Brain microvascular endothelial cell (primary cell): ENCODE measurements at places on chromosomes 5 and 9.
A peak's percentile ranks its signal among the peaks of the same experiment; 100 is the strongest.

DNA sequence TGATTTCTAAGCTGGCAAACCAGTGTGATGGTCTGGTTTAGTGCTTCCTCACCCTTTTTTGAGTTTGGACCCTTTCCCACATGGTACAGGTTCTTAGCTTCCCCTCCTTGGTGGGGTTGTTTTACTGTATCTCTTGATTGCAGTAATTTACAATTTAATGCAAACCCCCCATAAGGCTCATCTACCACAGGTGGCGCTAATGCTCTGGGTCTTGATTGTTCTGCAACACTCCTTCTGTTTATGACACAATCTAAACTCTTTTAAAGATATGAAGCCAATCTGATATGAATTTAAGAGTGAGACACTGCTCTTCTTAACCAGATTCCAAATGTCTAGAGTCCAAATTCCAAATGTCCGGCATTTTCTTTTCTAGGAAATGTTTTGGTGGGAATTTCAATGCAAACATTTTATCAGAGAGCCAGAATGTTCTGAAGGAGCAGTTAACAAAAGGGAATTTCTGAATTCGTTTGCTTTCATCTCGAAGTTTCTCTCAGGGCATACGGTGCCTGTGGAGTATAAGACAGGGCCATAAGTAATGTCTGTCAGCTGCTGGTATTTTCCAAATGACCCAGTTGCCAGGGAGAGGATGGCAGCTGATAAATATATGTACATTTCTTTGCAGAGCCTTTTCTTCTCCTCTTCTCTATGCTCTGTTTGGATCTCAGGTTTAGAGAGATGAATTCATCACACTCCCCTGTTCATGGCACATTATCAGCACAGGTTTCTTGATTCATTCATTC, 246.8 kb downstream of the ARHGAP26 start:
- peak; percentile 62 for DNase-seq

- DNase-seq, result peak; percentile 28
Measured at GRCh38 chr5:39400713-39401578, 23.8 kb downstream of the DAB2 start.

DNA sequence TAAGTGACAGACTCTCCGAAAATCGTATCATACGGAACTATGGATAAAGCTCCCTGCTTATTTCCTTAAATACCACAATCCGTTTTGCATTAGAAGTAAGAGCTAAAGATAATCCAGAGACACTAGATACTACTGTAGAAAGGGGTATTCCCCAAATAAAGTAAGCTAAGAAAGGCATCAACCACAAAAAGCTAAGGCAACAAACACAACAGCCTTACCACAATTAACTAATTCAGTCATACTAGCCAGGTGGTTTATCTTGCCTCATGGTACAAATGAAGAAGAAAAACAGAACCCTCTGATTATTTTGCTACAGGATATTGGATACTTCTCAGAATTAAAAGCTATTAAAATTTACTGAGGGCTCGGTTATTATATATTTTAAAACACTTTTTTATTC, 14.1 kb downstream of the ERP44 start:
- no peak for DNase-seq

GRCh38 chr9:2486988-2487387, 134.6 kb upstream of the VLDLR start:
- no peak for DNase-seq

DNA sequence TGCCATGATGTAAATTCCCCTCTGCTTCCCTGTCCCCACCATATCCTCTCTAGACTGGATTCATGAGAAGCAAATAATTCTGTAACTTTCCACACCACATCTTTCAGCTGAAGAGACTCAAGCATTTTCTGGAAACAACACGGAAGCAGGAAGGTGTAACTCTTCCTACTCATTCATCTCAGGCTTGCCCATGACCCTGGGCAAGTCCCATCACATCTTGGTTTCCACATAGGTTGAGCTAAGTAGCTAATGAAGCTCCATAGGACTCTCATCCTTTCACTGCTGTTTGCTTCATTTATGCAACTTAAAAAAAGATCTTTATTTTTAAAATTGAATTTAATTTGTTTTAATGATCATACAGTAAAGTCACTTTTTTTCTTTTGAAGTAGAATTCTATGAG, 32.7 kb upstream of the STARD4 start:
- DNase-seq, result no peak

DNA sequence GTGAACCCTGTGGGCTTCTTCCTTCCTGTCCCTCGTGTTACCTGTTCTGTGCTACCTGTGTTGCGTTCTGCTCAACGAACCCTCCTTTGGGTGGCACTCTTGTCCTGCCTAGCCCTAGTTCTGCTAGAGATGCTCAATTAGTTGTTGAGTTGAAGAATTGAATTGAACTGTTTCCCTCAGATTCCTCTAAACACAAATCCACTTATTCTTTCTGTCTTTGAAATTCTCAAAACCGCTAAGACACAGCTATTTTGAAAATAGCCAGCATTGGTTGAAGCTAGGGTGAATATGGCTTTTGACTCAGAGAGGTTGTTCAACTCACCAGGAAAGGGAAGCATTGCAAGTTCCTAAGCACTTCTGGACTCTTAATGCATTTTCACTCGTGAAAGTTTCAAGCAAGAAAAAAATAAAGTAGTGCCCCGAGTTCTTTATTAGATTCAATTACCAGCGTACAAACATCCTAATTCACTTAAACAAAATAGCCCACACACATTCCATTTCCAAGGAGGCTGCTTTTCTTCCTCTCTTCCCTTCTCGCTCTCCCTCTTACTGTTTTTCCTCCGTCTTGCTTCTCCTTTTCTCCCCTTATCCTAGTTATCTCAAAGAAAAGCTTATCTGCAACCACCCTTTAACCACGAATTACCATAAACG, 642 bp upstream of the ITGA1 start:
- no peak for DNase-seq

DNA sequence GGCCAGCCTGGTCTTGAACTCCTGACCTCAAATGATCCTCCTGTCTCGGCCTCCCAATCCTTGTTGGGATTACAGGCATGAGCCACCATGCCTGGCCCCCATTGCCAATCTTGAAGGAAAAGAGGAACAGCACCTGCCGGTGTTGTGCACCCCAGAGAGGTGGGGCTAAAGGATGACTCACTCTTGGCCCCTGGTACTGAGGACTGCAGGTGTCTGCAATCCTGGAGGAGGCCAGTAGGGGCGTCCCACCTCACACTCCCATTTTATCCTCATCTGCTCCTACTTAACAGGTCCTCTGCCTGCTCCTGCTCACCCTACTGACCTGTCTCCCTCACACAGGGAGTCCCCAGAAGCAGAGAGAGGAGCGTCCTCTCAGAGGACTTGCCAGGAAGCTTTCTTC, 390.4 kb downstream of the ARHGEF28 start:
- no peak for DNase-seq

GRCh38 chr5:60332244-60333004, 367.5 kb downstream of the DEPDC1B start:
- DNase-seq, result peak; percentile 38

DNA sequence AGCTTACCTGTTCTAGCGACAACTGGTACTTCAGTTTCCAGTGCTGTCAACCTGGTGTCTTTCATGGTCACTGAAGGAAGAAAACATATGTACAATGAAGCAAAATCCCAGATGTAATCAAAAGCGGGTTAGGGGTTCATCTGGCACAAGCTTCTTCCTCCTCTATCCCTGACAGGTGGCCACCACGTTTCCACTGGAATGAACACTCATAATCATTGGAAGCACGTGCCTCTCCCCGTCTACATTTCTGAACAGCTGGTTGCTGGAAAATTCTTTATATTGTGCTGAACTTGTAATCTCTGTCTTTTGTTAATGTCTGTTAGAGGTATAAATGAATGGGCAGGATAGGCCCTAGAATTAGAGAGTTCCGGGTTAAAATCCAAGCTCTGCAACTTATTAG, 9.4 kb downstream of the TSC1 start:
- no peak for DNase-seq

- peak; percentile 68 for DNase-seq
Measured at GRCh38 chr9:114223564-114224246, 68.4 kb downstream of the COL27A1 start.

DNA sequence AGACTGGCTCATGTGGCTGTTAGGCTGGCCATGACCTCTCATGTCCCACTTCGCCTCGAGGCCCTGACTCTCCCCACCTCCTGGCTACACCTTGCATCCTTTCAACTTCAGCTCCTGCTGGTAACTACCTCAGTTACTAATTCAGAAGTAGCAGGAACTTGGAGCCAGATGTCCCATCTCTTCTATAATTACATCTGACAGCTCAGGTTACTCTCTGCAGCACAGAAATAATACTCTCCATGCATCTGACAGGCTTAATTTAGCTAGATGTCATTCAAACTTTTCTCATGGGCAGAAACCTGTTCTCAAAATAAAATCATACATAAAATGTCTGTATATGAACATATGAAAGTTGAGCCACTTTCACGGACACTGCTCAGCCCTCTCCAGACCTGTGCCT, 92.2 kb upstream of the IL33 start:
- DNase-seq, result no peak

DNA sequence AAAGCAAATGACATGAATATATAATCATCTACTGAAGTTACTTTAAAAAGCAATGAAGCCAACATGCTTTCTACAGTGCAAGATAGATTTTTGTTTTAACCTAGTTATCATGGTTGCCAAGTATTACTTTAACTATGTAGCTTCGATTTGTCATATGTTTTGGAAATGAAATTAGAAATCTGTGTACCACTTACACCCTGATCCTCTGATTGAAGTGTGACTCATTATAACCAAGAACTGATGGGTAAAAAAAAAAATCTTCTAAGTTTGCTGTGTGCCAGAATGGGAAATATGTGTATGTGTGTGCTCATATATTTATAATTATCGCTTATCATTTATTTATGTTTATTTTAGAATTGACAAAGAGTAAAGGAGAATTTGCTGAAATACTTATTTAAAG, 9.1 kb upstream of the CDC42SE2 start:
- DNase-seq, result no peak

GRCh38 chr5:119287547-119288111, 68.2 kb upstream of the TNFAIP8 start:
- DNase-seq, result peak; percentile 64

GRCh38 chr9:92745331-92745730, 19.3 kb downstream of the BICD2 start:
- DNase-seq, result no peak

- DNase-seq, result no peak
Measured at GRCh38 chr5:30156156-30156555, 1037.3 kb upstream of the CDH6 start.
